ENCODE measurements at places on chromosomes 11 and 22. TPM values are rescaled to one million over a fixed set of nuclear protein-coding genes. Genes with fewer than 3 reads are reported as not detected.

The VPS37C gene
- 7.6 TPM for total RNA-seq

The OR51B4 gene
- not detected for total RNA-seq

The CBLIF gene
- total RNA-seq = not detected

The GGT5 gene
- total RNA-seq = 6.7 TPM

The GANAB gene
- total RNA-seq = 249 TPM

The CNTF gene
- 1.2 TPM for total RNA-seq

The ZP1 gene
- total RNA-seq = 0.55 TPM

The CLMP gene
- 150 TPM for total RNA-seq

The CARD16 gene
- 38.7 TPM for total RNA-seq

The SPTBN2 gene
- total RNA-seq = 0.43 TPM

The POTEH gene
- total RNA-seq = not detected

The KLHDC7B gene
- total RNA-seq = 0.28 TPM

The CAPN1 gene
- total RNA-seq = 72.6 TPM

The RIC3 gene
- not detected for total RNA-seq

The CDC42EP2 gene
- total RNA-seq = 15.0 TPM

The BARX2 gene
- total RNA-seq = not detected

The MADD gene
- total RNA-seq = 9.2 TPM

The SYCE3 gene
- 0.37 TPM for total RNA-seq

The AHNAK gene
- total RNA-seq = 488 TPM

The SPDYC gene
- not detected for total RNA-seq

The CEND1 gene
- total RNA-seq = 0.85 TPM

The SHISAL1 gene
- total RNA-seq = 17.5 TPM

The KCNQ1 gene
- not detected for total RNA-seq

The TOP3B gene
- total RNA-seq = 13.2 TPM

The DDX25 gene
- not detected for total RNA-seq

The BTG4 gene
- not detected for total RNA-seq

The ANKK1 gene
- under 0.01 TPM for total RNA-seq

The ZFP91 gene
- total RNA-seq = 36.1 TPM

The NEFH gene
- total RNA-seq = 0.09 TPM

The BIRC3 gene
- total RNA-seq = 0.46 TPM

The OR56A1 gene
- not detected for total RNA-seq

The MS4A14 gene
- total RNA-seq = not detected

The TRIM22 gene
- 82.2 TPM for total RNA-seq

The PDXP gene
- 3.6 TPM for total RNA-seq

The SMIM35 gene
- not detected for total RNA-seq

The OR5B17 gene
- not detected for total RNA-seq

The APOA5 gene
- total RNA-seq = not detected

The NUP50 gene
- total RNA-seq = 34.3 TPM

The NDUFS3 gene
- total RNA-seq = 75.7 TPM

The TRPM5 gene
- not detected for total RNA-seq

The FAM168A gene
- 12.2 TPM for total RNA-seq

The UEVLD gene
- 21.1 TPM for total RNA-seq

All from smooth muscle cell of bladder (primary cell).